ENCODE measurements at places on chromosomes 11 and 22. TPM values are rescaled to one million over a fixed set of nuclear protein-coding genes. Genes with fewer than 3 reads are reported as not detected.

DNA sequence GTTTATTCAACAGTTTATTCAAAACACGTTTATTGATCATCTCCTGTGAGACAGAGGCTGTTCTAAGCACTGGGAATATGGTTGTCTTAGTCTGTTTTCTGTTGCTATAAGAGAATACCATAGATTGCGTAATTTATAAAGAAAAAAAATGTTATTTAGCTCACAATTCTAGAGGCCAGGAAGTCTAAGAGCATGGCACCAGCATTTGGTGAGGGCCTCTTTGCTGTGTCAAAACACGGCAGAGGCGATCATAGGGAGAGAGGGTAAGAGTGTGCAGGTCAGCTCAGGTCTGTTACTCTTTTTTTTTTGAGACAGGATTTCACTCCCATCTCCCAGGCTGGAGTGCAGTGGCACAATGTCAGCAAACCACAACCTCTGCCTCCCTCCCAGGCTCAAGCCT, 5.2 kb upstream of the IL17RA start:
- no peak for DNase-seq

DNA sequence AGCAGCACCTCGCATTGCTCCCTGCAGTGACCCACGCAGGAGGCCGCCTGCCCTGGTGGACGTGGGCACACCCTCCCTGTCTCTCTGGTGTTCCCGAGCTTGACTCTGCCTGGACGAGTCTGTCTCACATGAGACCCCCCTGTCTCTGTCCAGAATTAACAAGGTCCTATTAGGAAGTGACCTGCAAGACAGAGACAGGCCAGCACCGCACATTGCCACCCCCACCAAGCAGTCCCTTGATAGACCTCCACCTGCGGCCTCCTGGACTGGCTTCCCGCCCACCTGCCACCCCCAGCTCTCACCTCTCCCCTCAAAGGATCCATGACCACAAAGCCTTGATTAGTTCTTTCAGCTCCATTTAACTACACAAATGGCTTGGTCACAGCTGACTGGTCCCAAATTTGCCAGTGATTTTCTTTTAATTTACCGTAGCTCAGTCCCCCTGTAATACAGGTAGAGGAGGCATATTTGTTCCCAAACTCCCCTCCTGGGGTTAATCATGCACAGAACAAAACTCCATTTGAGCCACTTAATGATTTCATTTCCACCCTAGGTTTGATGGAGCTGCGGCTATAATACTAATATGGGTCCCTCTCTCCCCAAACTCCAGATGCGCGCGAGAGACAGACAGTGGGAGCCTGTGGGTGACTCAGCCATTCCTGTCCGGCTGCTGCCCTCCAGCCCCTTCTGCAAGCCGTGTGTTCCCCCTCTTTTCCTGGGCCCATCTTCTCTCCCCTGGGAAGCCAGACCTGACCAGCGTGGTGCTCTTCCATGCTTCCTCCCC, 11.2 kb downstream of the SPATA19 start:
- DNase-seq, result no peak

Gene NXPE1
- not detected for total RNA-seq

Gene TRIM49
- total RNA-seq, result not detected

DNA sequence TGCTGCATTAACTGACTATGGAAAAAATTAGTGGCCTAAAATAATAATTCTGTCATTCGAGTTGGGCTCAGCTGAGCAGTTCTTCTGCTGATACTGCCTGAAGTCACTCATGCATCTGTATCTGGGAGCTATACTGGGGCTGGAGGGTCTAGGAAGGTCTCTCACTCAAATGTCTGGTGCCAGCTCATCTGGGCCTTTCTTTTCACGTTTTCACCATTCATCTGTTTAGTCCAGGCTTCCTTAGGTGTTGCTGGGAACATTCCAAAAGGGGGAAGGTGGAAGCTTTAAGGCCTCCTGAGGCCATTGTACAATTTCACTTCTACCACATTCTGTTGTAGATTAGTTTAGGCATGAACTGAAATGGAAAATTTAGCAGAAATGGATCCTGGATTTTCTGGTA, 28.0 kb downstream of the YAP1 start:
- DNase-seq, result no peak

- DNase-seq, result peak; percentile 9
Observed at GRCh38 chr11:103619480-103619879, 417.0 kb upstream of the DDI1 start.

GRCh38 chr11:44923115-44923514, 27.6 kb downstream of the TP53I11 start:
- DNase-seq, result no peak

DNA sequence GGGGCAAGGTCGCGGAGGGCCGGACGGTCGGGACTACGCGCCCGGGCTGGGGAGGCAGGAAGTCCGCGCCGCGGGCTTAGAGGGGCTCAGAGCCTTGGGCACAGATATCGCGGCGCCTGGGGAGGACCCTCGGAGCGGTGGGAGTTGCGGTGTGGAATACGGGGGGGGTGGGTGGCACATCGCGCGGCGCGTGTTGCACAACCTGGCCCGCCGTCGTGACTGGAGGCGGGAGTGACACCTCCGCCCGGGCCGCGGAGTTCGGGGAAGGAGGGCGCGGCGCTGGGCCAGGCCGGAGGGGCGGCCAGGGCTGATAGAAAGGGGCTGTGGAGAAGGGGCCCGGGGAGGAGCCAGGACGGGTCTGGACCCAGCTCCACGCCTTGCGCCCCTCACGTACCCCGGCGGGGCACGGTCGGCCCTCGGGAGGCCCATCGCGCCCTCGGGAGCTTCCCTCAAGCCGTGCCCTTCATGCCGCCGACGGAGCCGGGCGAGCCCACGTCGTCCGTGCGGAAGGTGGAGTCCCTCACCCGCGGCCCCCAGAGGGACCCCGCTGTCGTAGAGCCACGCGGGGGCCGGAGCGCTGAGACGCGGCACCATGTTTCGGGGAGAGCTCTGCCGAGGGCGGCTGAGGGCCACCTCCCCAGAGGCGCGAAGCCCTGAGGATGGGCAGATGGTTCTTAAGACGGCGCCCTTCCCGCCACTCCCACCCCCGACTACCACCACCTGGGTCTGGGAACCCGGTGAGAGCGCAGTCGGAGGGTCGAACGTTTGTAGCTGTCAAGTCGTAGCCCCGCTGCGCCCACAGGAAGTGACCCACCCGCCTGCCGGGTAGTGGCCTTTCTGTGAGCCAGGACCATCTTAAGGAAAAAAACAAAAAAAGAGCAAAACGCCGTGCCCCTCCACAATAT, 729 bp downstream of the IL17RA start:
- peak; percentile 36 for DNase-seq

- peak; percentile 90 for DNase-seq
Observed at GRCh38 chr11:102111011-102111786, 952 bp downstream of the YAP1 start.

DNA sequence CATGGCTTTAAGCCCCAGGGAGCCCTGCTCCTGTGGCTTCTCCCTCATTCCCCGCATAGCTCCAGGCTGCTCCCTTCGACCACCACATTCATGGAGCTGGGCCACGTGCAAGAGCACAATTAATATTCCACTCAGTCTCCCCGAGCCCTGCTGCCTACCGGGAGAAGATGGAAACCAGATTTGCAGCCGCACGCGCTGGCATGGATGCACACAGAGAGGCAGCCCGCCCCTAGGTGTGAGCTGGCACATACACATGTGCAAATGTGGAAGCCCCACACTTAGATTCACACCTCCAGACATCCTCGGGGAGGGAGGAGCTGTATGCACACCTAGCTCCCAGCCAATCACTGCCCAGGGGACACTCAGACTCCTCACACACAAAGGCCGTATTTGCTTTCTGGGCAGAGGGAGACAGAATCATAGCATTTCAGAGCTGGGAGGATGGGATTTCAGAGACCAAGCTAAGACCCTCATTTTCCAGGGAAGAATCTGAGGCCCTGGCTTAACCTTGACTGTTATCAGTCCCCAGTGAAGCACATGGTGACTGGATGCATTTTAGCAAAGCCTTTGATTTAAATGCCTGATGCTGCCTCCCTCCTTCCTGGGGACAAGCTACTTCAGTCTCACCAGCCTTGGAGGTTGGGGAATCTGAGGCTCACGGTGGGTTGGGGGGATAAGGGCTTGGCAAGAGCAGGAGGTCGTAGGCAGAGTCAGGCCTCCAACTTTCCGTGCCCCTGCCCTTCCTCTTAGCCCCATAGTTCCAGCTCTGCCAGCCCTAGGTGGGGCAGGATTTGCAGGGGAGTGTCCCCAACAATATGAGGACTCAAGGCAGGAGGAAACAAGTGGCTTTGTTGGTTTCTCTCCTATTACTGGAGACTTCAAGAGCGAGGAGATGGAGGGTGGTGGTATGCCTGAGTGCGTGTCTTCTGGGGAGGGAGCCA, 5.3 kb upstream of the CREB3L1 start:
- DNase-seq, result peak; percentile 30

- DNase-seq, result no peak
Observed at GRCh38 chr22:18955696-18956095, 19.6 kb upstream of the PRODH start.

GRCh38 chr22:28715611-28716010, 26.0 kb downstream of the CHEK2 start:
- no peak for DNase-seq

- peak; percentile 57 for DNase-seq
Observed at GRCh38 chr11:116984589-116984988, 113.6 kb downstream of the SIK3 start.
